Endodermal cell (in vitro differentiated cells): ENCODE measurements at places on chromosomes 4 and X. TPM values are rescaled to one million over a fixed set of nuclear protein-coding genes. Genes with fewer than 3 reads are reported as not detected.

GPR143 gene
- total RNA-seq = 11.9 to 13.5 TPM (median 12.6 TPM) in 3 replicates

- no peak overlapping the region for H3K27ac ChIP-seq
- no peak for DNase-seq
- no peaks in the 10 kb centered on the region for H3K36me3 ChIP-seq
These were observed 159.6 kb upstream of the CTSO start for GRCh38 chr4:156113138-156113765.

DNA sequence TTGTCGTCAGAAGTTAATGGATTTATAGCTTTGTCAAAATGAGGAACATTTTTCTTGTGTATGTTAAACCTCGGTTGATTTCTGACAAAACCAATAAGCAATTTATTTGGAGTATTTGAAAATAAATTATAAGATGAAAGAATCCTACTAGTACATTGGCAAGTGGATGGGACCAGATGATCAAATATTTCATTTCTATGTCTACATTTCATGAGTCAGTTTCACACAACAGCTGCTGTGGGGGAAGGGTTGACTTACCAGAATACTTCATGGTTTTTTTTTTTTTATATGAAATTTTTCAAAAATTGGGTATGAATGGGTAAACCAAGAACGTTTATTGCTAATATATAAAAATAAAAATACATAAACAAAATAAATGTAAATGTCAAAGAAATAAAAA is 39.4 kb downstream of the RAPGEF2 start:
- H3K4me1 ChIP-seq = no peaks in the 10 kb centered on the region
- no peak for DNase-seq
- H3K4me3 ChIP-seq = no peak overlapping the region
- no peaks in the 10 kb centered on the region for H3K27me3 ChIP-seq
- no peaks in the 10 kb centered on the region for H3K36me3 ChIP-seq
- no peak overlapping the region for H3K27ac ChIP-seq

DNA sequence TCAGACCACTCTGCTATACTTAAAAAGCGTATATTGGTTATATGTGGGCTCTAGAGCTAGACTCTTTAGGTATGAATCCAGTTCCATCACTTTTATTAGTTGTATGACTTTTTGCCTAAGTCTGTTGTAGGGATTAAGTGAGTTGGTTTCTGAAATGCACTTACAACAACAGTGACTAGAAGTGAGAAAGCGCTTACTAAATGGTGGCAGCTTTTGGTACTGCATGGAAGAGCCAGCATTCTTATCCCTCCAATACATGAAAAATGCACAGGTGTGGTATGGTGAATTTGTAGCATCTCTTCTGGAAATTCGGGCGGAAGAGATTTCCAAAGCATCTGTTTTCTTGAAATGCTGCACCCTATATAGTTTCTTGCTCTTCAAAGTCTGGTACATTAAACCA is 117.1 kb downstream of the SPANXA1 start:
- H3K4me1 ChIP-seq = no peaks in the 10 kb centered on the region
- H3K27me3 ChIP-seq = no peaks in the 10 kb centered on the region
- H3K27ac ChIP-seq = no peak overlapping the region
- H3K36me3 ChIP-seq = no peaks in the 10 kb centered on the region
- DNase-seq = peak; percentile 38

GRCh38 chr4:183249854-183250253 is 70.2 kb downstream of the CLDN22 start:
- no peak for DNase-seq
- peaks cover 8% of the 10 kb centered on the region for H3K4me1 ChIP-seq
- no peak overlapping the region for H3K27ac ChIP-seq
- H3K27me3 ChIP-seq = no peaks in the 10 kb centered on the region
- H3K36me3 ChIP-seq = peaks cover 93% of the 10 kb centered on the region

TMEM271 gene
- total RNA-seq = not detected in 2 replicates

- H3K4me3 ChIP-seq = no peak overlapping the region
- H3K36me3 ChIP-seq = no peaks in the 10 kb centered on the region
- no peak overlapping the region for H3K27ac ChIP-seq
- no peaks in the 10 kb centered on the region for H3K27me3 ChIP-seq
These were observed 55.9 kb downstream of the FHDC1 start for GRCh38 chr4:152992027-152992426.

CFAP99 gene
- total RNA-seq = 0.61 TPM in 1 of 2 replicates, not detected in the other

- H3K4me1 ChIP-seq = peaks cover 6% of the 10 kb centered on the region
- H3K4me3 ChIP-seq = peak overlapping the region; percentile 95
- DNase-seq = no peak
These were observed 3.9 kb downstream of the MSMO1 start for GRCh38 chr4:165331359-165331758.

NOX1 gene
- total RNA-seq = not detected in 2 replicates

DNA sequence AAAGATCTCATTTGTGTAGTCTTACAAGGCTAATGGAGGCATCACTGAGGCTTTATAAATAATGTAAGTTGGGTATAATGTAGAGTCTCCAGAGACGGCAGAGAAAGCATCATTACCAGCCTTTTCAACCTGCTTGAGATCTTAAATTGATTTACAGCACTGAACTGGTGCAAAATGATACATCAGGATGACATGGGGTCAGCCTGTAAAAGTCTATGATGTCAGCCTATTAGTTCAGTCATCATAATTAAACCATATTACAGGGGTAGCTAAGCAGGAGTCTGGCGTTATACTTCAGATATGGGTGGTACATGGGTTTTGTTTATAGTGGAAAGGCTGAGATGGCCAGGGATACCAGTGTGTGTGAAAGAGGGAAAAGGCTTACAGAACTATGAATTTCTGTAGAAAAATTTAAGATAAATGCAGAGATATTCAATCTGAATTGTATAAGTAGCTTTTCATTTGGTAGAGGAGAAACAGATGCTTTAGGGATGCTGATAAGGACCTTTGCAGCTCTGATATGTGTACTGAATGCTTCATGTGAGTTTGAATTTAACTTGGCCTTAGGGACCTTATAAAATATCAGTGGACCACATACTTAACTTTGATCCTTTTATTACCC is 2.7 kb downstream of the SMAD1 start:
- no peaks in the 10 kb centered on the region for H3K36me3 ChIP-seq
- H3K4me1 ChIP-seq = no peaks in the 10 kb centered on the region
- no peaks in the 10 kb centered on the region for H3K27me3 ChIP-seq
- no peak for DNase-seq

NPY1R gene
- 9.1 to 12.0 TPM (median 11.4 TPM) in 3 replicates for total RNA-seq

DNA sequence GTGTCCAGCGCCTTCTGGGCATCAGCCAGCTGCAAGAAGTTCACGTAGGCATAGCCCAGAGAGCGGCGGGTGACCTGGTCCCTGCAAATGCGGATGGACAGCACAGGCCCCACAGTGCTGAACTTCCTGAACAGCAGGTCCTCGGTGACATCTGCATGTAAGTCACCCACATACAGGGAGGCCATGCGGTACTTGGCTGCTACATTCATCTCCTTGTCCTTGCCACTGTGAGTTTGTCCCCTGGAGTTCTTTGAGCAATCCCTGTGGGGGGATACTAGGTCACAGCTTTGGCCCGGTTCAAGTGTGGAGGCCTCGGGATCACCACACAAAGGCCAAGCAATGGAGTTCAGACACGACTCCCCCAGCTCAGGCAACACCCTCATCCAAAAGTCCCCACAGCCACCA is 776 bp downstream of the PABPC4L start:
- peak overlapping the region; percentile 75 for H3K4me3 ChIP-seq
- no peaks in the 10 kb centered on the region for H3K36me3 ChIP-seq
- DNase-seq = no peak
- no peaks in the 10 kb centered on the region for H3K27me3 ChIP-seq
- H3K27ac ChIP-seq = no peak overlapping the region
- H3K4me1 ChIP-seq = peaks cover 2% of the 10 kb centered on the region

DNA sequence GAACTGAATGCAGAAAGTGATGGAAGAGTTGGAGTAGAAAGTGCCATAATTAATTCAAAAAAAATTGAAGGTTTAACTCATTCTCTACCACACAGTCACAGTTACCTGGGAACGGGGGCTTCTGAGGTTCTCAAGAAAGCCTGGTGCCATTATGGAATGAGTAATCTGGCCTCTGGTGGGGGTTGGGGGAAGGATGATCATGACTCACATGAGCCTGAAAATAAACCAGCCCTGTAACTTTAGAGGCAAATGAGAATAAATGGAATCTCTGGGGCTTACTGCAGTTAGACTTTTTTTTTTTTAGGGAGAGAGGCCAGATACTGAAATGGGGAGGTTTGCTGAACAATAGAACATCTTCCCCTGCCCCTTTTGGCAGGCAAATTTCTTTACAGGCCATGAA is 55.3 kb downstream of the SOD3 start:
- H3K4me3 ChIP-seq = no peak overlapping the region
- H3K4me1 ChIP-seq = peaks cover 6% of the 10 kb centered on the region
- no peak overlapping the region for H3K27ac ChIP-seq
- no peaks in the 10 kb centered on the region for H3K27me3 ChIP-seq

DNA sequence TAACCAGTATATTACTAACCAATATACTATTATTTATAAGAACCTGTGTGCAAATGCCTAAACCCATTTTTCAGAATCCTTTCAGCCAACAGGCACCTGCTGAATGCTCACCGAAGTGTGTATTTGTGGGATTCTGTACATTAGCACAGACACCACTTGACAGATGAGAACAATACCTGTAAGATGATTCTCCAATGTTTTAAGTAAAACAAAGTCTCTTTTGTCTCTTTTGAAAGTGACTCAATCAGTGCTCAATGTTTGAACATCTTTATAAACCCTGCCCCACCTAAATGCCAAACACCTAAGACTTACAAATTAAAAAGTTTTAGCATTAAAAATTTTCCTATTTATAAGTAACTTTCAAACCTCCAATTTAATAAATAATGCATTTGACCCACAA is 763 bp downstream of the ASB9 start:
- no peaks in the 10 kb centered on the region for H3K4me1 ChIP-seq
- no peak overlapping the region for H3K27ac ChIP-seq
- DNase-seq = no peak
- H3K4me3 ChIP-seq = no peak overlapping the region
- no peaks in the 10 kb centered on the region for H3K36me3 ChIP-seq

DNA sequence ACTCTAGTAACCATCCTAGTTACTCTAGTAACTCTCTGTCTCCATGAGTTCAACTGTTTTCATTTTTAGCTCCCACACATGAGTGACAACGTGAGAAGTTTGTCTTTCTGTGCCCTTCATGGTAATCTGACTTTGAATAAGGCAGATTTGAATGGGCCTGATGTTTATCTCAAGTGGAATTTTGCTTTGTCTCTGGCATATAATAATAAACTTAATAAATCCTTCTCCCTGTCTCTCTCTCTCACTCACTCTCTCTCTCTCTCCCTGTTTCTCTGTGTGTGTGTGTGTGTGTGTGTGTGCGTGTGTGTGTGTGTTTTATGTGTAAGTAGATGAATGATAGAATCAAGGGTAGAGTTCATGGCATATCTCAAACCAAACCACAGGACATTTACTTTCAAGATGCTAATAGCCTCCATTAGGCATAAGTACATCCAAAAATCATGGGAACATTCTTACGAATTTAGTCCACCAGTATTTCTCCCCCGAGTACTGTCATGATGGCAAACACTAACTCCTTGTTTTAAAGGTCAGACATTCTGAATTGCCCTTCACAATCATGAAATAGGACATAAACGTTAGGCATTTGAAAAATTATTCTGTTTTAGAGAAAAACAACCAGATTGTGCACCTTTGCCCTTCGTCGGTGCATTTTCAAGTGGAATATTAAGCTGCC is 193.1 kb downstream of the SPATA18 start:
- H3K4me1 ChIP-seq = peaks cover 6% of the 10 kb centered on the region
- H3K4me3 ChIP-seq = no peak overlapping the region
- H3K27ac ChIP-seq = no peak overlapping the region
- no peaks in the 10 kb centered on the region for H3K36me3 ChIP-seq
- DNase-seq = no peak

- no peaks in the 10 kb centered on the region for H3K4me1 ChIP-seq
- no peak overlapping the region for H3K4me3 ChIP-seq
- H3K27me3 ChIP-seq = no peaks in the 10 kb centered on the region
- no peak overlapping the region for H3K27ac ChIP-seq
- H3K36me3 ChIP-seq = no peaks in the 10 kb centered on the region
These were observed 10.3 kb upstream of the GPR143 start for GRCh38 chrX:9775930-9776329.

CDKL5 gene
- 16.3 and 18.2 TPM in 2 replicates for total RNA-seq

GRCh38 chr4:82811392-82811791 is 12.8 kb upstream of the SCD5 start:
- H3K4me3 ChIP-seq = no peak overlapping the region
- no peaks in the 10 kb centered on the region for H3K36me3 ChIP-seq
- no peak overlapping the region for H3K27ac ChIP-seq
- H3K27me3 ChIP-seq = no peaks in the 10 kb centered on the region
- H3K4me1 ChIP-seq = no peaks in the 10 kb centered on the region

GRCh38 chr4:154720123-154720522 is 23.7 kb upstream of the LRAT start:
- no peaks in the 10 kb centered on the region for H3K36me3 ChIP-seq
- peaks cover 19% of the 10 kb centered on the region for H3K4me1 ChIP-seq
- no peaks in the 10 kb centered on the region for H3K27me3 ChIP-seq
- no peak for DNase-seq

GRCh38 chrX:12946838-12947544 is 27.9 kb upstream of the TMSB4X start:
- H3K27ac ChIP-seq = peak overlapping the region; percentile 6
- peak; percentile 97 for DNase-seq
- no peaks in the 10 kb centered on the region for H3K36me3 ChIP-seq
- no peaks in the 10 kb centered on the region for H3K4me1 ChIP-seq
- no peak overlapping the region for H3K4me3 ChIP-seq

PRR32 gene
- total RNA-seq = not detected in 2 replicates

DNA sequence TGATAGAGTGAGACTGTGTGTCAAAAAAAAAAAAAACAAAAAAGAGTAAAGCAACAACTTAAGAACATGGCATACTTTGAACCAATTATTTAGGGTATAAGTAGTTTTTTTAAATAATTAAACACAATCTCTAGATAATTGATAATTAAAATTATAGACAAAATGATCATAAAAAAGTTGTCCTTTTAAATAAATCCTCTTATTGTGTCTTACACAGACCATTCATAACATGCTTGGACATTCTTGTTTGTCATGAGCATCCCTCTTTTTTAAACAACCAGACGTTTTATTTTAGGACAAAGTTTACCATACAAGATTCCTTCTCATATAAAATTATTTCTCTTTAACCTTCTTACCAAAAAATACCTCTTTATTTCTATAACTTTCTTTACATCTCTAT is 35.1 kb downstream of the SPCS3 start:
- H3K36me3 ChIP-seq = no peaks in the 10 kb centered on the region
- H3K4me3 ChIP-seq = no peak overlapping the region
- no peak for DNase-seq
- no peak overlapping the region for H3K27ac ChIP-seq
- H3K27me3 ChIP-seq = no peaks in the 10 kb centered on the region

GRCh38 chr4:159685340-159686092 is 582.6 kb downstream of the RAPGEF2 start:
- peak overlapping the region; percentile 97 for H3K27ac ChIP-seq
- no peaks in the 10 kb centered on the region for H3K36me3 ChIP-seq
- H3K4me3 ChIP-seq = no peak overlapping the region
- no peaks in the 10 kb centered on the region for H3K27me3 ChIP-seq

DGAT2L6 gene
- total RNA-seq = not detected in 2 replicates

SNCA gene
- 11.2 and 11.3 TPM in 2 replicates for total RNA-seq

- no peak overlapping the region for H3K27ac ChIP-seq
- H3K4me1 ChIP-seq = no peaks in the 10 kb centered on the region
- no peaks in the 10 kb centered on the region for H3K36me3 ChIP-seq
- no peak for DNase-seq
These were observed 697.5 kb upstream of the GNPDA2 start for GRCh38 chr4:45423896-45424295.

GAK gene
- total RNA-seq = 110 and 121 TPM in 2 replicates
